ENCODE measurements at places on chromosomes 11 and 22.

DNA sequence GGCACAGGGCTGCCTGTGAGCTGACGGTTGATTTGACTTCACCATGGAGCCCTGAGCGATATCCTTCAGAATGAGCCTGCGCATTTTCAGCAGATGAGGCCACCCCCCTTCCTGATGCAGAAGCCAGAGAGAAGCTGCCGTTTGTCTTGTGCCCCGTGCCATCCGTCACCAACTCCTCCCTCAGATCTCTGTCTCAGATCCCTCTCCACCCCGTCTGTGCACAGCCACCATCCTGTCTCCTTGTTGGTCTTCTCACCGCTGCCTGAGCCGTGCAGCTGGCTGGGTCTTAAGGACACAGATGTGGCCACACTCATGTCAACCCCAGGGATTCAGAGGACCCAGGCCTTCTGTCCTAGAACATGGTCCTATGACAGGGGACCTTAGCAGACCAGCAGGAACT is 293.9 kb downstream of the TBC1D22A start:
- no peak for DNase-seq

DNA sequence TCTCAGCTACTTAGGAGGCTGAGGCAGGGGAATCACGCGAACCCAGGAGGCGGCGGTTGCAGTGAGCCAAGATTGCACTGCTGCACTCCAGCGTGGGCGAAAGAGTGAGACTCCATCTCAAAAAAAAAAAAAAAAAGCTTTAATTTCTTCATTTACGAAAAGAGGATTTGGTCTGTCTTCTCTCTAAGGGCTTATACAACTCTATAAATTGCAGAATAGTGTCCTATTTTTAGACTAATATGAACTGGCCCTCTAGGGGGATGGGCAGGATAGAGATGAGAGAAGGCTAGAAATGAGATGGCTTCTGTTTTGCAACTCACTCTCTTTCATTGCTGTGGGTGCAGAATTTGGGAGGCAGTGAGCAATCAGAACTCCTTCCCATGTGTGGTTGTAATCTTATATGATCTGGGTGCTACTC is 11.3 kb downstream of the MAML2 start:
- DNase-seq, result no peak

DNA sequence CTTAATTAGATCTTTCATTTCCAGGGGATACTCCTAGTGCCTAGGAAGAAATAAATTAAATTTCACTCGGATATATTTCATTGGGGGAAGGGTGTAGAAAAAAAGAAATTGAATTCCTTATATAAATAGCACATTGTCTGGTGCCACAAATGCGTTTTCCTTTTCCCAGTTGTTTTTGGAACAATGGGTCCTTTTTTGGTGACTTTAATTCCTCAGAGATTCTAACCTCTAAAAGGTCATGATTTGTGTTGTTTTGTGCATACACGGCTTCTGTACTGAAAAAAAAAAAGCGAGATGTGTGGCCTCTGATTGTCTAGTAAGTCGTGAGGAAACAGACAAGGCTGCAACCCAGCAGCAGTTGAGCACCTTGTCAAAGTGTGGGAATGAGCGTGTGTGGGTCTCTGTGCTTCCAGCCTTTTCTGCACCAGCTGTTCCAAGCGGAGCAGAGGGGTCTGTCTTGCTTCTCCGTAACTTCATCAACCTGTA is 64.5 kb upstream of the CRTAM start:
- no peak for DNase-seq

DNA sequence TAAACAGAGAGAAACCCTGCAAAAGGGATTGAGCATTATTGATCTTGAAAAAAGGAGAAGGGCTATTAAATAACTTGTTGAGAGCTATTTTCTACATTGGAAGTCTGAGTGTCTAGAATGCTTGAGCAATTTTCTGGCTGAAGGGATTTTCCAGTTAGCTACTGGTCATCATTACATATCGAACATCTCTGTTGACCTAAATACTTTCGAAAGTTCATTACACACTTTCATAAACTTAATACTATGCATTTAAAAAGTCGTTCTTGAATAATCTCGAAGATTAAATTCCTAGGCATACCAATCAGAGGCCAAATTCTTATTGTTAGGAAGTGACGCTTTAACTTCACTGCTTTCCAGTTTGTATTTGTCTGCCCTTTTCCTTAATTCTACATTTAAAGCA is 13.7 kb downstream of the ETS1 start:
- no peak for DNase-seq

GRCh38 chr11:1085440-1086170 is 10.9 kb downstream of the MUC2 start:
- no peak for DNase-seq

- no peak for DNase-seq
These were observed 152.9 kb upstream of the GRIA4 start for GRCh38 chr11:105456950-105457349.

GRCh38 chr11:60951904-60952741 is at the start of gene SLC15A3:
TSS of gene SLC15A3 (minus strand) at chr11:60952176. CDS start at chr11:60951551, 625 bp downstream.
- peak; percentile 43 for DNase-seq

GRCh38 chr11:108669711-108670110 is 4.8 kb downstream of the DDX10 start:
- no peak for DNase-seq

- DNase-seq, result peak; percentile 46
These were observed 4.9 kb upstream of the CNTN5 start for GRCh38 chr11:99015634-99016454.

DNA sequence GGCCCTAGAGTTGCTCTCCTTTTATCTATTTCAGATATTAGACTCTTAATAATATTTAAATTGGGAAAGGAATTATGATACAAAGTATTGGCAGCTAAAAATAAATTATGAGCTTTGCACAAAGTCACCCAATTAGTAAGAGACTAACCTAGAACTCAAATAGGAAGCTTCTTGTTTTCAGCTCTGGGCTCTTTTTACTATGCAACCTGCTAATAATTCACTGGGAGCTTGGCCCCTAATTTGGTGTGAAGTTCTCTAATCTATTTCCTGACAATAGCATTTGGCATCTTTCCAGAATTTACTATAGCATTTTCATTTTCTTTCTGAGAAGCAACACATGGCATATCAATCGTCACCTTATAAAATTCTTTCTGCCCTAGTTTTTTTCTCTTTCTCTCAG is 727.7 kb upstream of the ANO5 start:
- DNase-seq, result no peak

DNA sequence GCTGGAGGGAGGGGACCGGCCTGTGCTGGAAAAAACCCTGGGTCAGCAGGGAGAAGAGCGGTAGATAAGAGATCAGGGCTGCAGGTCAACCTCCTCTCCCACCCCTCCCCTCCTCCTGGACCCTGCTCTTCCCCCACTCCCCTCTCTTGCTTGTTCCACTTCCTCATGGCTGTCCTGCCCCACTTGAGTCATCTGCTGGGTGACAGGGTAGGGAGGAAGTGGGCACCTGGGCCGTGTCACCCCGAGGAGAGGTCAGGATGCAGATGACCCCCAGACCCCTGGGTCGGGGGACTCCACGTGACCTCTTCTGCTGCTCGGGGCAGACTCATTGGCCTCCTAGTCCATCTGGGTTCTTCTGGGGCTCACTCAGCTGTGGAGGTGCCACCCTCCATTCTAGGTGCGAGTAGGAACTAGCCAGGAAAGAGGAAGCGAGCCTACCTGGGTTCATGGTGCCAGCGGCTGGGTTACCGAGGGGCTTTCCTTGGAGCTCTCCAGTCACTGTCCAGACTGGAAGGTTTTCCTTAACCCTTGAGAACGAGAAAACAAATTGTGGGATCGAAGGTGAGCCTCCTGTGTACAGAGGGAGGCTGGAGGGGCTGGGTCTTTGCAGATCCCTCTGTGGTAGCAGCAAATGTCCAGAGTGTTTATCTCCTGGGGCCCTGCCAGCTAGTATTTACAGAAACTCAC is 6.5 kb downstream of the APOL2 start:
- DNase-seq, result no peak

DNA sequence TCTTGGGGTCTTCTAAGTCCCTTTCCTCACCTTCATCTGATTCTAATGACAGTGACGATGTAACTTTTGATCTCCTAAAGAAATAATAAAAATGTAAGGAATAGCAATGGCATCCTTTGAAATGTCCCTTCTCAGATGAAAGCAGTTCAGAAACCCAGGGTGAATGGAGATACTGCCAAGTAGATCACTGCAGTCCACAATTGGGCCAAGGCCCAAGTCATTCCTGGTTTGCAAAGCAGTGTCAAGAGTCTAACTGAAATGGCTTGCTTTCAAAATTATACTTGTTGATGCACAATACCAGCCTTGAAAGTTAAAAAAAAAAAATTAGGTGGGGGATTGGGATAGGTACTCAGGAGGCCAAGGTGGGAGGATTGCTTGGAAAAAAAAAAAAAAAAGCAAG is 20.4 kb downstream of the ASCC2 start:
- no peak for DNase-seq

DNA sequence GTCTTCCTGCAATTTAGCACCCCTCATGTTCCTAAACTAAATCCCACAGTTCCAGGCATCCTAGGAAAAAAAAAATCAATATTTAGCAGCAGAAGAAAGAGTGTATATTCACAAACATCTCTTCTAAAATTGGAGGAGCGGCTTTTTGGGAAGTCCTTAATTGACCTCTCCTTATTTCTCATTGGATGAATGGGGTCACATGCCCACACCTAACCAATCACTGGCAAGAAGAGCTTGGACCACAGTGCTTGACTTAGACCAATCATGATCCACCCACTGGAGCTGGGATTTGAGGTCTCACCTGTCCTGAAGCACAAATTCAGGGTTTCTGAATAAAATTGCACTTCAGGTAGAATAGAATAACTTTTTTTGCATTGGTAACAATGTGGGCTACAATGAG is 16.0 kb downstream of the CD44 start:
- no peak for DNase-seq

DNA sequence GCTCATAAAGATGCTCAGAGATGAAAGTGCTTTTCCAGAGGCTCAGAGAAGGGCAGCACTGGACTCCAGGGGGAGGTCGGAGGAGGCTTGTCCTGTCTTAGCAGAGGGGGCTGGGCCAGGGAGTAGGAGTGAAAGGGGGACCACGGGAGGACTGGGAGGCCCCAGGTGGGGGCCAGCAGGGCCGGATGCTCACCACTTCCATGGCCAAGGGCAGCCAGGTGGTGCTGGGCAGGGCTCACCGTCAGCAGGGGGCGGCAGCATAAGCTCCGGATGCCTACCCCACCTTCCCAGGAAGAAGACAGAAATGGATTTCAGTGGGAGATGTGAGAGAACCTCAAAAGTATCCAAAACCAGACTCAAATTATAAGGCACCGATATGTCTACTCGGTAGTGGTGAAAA is 11.0 kb downstream of the RAB36 start:
- no peak for DNase-seq

DNA sequence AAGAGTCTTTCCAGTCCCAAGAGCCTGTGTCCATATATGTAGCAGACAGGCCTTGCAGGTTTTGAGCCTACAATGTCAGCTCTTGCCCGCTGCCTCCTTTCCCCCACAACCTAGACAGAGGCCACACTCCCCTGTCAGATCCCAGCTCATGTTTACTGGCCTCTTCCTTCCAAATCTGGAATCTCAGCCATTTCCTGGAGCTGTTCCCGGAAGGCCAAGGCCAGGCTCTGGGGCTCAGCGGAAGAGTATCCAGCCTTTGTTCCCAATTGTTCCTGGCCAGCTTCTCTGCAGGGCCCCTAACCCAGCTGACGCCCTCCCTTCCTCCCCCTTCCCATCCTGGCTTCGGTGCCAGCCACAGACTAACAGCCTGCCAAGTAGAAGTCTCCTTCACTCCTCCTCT is 1.0 kb upstream of the ROBO4 start:
- peak; percentile 86 for DNase-seq

- peak; percentile 62 for DNase-seq
These were observed 178.2 kb upstream of the ZC3H12C start for GRCh38 chr11:109914809-109915653.

DNA sequence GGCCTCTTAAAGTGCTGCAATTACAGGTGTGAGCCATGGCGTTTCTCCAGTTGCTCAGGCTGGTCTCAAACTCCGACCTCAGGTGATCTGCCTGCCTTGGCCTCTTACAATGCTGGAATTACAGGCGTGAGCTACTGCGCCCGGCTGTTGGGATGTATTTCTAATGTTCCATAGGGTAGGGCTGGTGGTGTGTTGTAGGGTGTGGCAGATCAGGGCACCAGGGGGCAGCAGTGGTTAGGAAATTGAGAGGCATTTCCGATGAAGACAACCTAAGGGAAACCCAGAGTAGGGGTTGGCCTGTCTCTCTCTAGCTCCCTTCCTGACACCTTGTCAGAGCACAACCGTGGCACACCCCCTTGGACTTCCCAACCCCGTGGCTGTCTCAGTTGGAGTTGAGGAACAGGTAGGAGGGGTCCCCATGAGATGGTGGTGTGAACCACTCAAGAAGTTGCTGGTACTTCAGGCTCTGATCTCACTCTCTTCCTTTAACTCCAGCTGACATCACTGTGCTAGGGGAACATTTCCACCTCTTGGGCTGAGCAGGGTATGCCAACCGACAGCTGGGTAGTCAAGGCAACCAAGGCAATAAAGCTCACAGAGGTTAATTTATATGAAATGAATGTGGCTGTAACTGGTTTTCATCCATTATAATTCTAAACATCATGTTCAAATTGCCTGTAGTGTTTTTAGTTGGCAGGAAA is 33.0 kb downstream of the YWHAH start:
- peak; percentile 53 for DNase-seq

- DNase-seq, result peak; percentile 69
These were observed 39.7 kb downstream of the FLI1 start for GRCh38 chr11:128733440-128734102.

- DNase-seq, result no peak
These were observed 1526.1 kb downstream of the FAM181B start for GRCh38 chr11:81207421-81208054.

DNA sequence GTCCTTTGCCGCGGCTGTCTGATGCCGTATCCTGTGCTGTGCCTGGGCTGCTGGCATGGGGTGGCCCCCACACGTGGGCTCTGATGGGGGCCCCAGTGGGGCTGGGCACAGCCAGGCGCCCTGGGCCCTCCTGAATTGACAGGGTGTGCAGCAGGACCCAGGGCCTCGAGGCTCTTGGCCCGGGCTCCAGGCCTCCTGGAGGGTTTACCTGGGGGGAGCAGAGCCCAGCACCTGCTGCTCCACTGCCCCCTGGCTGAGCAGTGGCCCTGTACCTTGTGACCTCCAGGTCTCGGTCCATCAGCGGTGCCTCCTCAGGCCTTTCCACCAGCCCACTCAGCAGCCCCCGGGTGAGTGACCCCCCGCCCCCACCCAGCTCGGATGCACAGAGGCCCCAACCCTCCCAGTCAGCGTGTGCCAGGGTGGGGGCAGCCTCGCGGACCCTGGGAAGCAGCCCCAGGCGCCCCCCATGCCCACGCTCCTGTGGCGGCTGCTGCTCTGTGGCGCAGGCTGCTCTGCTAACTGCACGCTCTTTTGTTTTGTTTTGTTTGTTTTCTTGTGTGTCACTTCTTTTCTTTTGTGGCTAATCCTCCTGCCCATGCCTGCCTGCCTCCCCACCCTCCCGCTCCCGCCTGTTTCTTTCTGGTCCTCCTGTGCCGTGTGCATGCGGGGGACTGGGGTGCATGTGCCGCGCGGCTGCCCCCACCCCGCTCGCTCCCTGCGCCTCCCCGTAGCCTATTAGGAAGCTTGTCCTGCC is 36.9 kb downstream of the MOB2 start:
- DNase-seq, result no peak
